BJ (cell line): ENCODE measurements at places on chromosomes 4 and X. TPM values are rescaled to one million over a fixed set of nuclear protein-coding genes. Genes with fewer than 3 reads are reported as not detected.
A peak's percentile ranks its signal among the peaks of the same experiment; 100 is the strongest.

The SHOX gene
- 18.2 and 22.8 TPM in 2 replicates for polyA plus RNA-seq

The VBP1 gene
- 11.3 and 30.7 TPM in 2 replicates for polyA plus RNA-seq

GRCh38 chr4:166012129-166013030, 139.3 kb downstream of the TLL1 start:
- DNase-seq = no peak

The CXCL10 gene
- polyA plus RNA-seq = not detected in 2 replicates

The CENPU gene
- polyA plus RNA-seq = 3.0 and 7.3 TPM in 2 replicates

The WAS gene
- polyA plus RNA-seq = 0.06 and 0.12 TPM in 2 replicates

DNA sequence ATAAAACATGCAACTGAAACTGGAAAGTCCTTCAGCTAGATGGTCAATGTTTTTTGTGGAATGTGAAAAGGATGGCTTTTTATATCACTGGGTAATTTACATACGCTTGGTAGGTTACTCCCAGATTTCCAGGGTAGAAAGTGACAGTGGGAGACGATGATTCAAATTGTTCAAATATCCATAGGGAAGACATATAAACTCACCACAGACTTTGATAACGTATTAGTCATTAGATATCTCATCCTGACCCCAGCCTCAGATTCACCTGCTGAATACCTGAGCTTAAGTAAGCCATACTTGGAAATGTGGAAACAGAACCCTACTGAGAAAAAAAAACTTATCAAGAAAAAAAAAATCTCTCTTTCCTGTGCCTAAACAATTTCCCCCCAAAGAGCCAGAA, 169.4 kb downstream of the ZNF674 start:
- no peak for DNase-seq

DNA sequence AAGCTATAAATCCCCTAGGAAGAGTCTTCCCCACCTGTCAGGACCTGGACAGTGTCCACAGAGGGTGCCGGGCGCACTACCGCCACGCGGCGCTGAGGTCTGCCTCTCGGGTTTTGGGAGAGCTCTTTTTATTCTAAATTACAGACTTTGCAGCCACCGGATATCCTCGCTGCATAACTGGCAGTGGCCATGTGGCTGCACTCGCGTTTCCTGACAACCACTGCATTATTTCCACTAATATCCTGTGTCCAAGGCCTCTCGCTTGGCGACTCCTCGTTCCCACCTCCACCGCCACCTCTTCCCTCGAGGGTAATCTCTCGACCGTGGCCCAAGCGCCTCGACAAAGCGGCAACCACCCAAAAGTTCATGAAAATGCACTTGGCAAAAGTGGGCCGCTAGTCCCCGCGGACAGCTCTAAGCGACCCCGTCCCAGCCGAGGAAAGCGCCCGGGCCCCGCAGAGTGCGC, 512 bp upstream of the TMEM131L start:
- DNase-seq = no peak

GRCh38 chrX:113457719-113458118, 617.1 kb upstream of the AMOT start:
- no peak for DNase-seq

GRCh38 chr4:86523333-86523732, 70.8 kb upstream of the PTPN13 start:
- DNase-seq = no peak

DNA sequence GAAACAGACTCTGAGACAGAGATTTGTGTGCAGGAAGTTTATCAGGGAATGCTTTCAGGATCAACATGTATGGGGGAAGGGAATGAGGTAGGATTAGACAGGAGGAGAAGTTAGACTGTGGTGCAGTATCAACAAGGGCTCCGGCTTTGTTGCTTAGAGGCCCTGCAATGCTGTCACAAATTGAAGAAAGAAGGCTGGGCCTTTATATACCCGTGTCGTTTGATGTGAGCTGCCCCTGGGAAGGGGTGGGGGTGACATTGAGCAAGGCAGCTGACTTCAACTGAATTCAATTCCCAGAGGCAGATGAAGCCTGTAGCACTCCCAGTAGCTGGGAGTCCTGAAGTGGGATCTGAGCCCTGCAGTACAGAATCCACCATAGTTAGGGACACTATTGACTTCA, 29.5 kb upstream of the USP9X start:
- no peak for DNase-seq

The TMPRSS11B gene
- polyA plus RNA-seq = not detected in 2 replicates

DNA sequence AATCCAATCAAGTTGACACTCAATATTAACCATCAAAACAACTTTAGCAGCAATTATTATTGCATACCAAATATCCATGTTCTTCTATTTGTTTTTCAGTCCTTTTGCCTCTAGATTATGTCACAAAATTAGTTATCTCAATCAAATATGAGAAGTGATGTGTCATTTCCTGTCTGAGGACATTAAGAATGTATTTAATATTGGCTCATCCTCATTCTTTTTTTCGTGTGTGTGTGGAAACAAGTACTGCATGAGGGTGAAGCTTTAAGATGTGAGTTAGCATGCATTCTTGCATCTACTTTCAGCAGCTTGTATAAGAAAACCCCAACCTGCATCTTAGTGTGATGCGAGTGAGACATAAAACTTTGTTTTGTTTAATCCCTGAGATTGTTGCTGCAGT, 301.4 kb downstream of the GRIA2 start:
- no peak for DNase-seq

The TMSB15B gene
- 4.7 and 6.6 TPM in 2 replicates for polyA plus RNA-seq

DNA sequence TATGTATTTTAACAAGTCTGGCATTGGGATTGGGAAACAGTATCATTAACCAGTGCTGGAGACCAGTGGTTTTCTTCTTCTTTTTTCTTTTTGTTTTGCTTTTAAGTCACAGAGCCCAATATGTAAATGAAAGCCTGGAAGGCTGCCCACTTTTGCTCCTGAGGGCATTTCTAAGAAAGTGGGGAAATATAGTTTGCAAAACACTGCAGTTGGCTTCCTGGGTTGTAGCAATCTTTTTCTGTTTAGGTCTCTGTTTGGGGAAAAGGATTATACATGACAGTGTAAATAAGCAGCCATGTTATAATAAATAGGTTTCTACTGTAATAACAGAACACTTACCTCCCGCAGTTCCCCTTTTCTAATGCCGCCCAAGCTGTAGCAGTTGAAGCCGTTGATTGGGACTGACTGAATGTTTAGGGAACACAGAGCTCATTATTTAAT, 105.5 kb downstream of the TMEM164 start:
- no peak for DNase-seq

The SLC10A4 gene
- polyA plus RNA-seq = 0.09 TPM in 1 of 2 replicates, not detected in the other

The TLR10 gene
- not detected in 2 replicates for polyA plus RNA-seq

GRCh38 chr4:147769386-147769785, 37.5 kb downstream of the ARHGAP10 start:
- DNase-seq = no peak

DNA sequence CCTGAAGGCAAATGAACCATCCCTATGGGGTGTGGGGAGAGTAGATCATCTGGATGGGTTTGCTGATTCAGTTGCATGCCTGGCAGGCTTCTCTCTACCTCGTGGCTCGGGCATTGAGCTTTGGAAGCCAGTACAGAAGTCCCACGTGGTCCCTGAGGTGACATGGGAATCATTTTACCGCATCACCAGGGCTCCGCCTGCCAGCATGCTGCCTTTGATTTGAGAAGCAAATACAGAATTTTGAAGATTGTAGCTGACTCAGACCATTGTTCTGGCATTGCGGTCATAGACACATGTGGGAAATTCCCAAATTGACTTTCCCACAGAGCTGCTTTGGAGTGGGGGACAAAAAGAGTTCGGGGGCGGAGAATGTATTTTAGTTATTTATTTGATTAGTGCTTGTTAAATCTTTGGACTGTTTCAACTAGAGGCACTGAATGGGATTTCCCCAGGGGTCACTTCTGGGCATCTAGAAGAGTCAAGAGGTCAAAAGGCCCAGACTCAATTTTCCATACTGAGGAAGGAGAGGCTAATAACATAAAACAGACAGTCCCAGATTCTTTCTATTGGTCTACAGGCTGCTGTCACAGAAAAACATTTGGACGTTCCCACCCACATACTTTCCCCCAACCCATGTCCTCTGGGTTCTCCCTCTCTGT, 79.3 kb downstream of the NHSL2 start:
- DNase-seq = no peak

DNA sequence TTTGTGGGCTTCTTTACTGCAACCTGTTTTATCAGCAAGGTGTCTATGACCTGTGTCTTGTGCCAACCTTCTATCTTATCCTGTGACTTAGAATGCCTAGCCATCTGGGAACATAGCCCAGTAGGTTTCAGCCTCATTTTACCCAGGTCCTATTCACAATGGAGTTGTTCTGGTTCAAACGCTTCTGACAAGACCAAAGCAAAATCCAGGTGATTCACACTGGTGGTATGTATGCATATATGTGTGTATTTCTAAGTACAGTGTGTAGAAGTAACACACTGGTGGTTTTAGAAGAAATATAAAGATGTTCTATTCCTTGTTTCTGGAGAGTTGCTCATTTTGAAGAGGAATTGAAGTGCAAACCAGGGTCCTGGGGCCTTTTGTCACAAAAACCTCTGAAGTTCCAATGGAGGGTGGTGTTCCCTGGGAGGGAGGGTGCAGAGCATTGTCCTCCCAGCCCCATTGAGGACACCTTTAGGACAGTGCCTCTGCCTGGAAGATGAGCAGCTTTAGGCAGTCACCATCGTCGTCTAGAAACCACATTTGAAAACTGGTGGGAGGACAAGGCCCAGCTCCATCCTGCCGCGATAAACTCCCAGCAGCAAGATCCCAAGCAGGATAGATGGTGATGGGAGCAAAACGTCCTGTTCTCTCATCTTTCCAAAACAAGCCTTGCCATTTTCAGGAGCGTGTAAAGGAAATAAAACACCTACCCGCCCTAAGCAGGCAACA, 191.4 kb downstream of the TSPAN5 start:
- DNase-seq = no peak

The PABPC1L2A gene
- not detected in 2 replicates for polyA plus RNA-seq

GRCh38 chr4:168478868-168479267, 1.4 kb downstream of the DDX60L start:
- DNase-seq = no peak

DNA sequence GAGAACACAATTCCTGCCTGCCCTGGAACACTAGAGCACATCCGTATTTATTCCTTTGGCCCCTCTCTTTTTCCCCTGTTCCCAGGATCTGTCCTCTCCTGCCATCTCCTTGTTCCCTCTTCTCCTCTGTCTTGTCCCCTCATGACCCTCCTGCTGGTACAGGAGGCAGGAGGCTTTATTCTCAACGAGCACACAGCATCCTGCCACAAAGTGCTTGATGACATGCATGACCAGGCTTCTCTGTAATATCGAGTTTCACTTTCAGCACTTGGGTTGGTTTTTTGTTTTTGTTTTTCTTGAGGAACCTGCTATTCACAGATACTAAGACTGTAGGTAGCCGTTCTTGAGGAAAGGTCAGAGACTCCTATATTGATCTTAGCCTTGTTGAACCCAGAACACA, 35.3 kb downstream of the NALF2 start:
- DNase-seq = no peak

GRCh38 chr4:169068423-169068822, 58.4 kb upstream of the CBR4 start:
- no peak for DNase-seq

DNA sequence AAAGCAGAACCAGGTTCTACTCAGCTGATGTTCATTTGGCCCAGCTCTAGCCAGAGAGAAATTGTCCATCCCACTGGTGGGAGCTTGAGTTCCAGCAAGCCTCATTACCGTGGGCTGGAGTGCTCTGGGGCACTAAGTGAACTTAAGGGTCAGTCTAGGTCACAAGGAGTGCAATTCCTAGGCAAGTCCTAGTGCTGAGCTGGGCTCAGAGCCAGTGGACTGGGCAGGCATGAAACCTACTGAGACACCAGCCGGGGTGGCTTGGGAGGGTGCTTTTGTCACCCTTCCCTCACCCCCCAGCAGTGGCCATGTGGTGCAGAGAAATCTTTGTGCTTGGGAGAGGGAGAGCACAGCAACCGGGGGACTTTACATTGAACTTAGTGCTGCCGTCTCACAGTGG, 39.4 kb downstream of the GSX2 start:
- DNase-seq = no peak

The BEX5 gene
- polyA plus RNA-seq = not detected in 2 replicates

DNA sequence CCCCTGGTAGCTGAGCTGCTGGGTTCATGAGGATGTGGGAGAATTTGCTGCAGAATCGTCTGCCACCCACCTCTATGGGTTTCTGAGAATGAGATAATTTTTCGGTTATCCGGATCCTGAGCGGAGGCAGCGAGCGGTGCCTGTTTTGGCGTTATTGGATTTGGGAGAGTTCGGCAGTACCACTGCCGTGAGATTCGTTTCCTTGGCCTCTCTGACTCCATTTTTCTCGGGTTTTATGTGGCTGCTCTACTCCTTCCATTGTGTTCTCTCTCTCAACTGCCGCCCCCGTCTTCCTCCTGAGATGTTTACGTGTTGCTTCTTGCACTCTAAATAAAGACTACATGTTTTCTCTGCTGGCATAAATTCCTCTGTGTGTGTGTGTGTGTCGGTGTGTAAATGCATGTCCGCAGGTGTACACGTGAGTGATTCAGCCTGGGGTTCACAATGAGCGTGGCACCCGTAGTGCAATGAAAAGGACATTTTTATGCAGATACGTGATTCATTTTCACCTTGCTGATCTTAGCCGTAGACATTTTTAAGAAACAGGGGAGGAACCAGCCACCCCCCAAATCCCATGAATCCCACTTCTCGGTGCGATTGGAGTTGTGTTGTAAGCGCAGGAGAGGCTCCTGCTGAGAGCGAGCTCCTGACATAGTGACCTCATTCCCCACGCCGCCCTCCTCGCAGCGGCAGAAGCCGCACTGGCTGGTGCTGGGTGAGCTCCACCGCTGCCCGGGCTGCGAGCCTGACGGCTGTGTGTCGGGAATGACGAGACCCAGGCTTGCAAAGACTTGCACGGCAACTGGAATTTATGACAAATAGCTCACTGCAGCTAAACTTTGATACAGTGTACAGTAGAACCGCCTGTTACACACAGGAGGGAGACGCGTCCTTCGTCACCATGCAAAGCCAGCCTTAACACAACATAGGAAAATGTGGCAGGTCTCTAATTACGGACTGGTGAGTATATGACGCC, 82.2 kb downstream of the STOX2 start:
- peak; percentile 16 for DNase-seq

DNA sequence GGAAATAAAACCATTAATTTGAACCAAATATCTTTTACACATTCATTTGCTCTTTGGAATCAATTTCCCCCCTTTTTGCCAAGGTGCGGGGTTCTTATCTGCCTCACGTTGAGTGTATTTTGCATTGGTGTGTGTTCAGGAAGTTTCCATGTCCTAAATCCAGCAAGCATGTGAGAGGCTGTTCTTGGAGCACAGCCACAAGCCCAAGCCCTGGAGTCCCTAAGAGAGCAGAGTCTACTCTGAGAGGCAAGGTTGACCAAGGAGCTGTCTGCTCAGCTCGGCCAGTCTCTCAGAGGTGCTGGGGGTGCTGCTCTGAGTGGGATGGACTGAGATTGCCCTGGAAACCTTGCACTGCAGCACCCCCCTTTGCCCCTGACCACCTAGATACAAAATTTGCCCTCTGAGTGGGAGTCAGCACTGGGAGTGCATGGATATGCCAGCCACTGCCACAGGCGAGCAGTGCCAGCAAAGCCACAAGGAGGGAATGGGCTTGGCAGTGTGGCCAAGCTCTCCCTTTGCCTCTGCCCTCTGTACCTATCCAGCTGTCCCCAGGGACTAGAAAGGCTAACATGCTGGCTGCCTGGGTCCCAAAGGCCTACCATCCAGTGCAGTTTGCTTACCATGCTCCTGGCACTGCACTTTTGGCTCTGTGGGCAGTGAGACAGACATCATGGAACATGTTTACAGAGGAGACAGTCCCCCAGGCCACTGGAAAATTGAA, 20.5 kb upstream of the FAM193A start:
- no peak for DNase-seq

GRCh38 chr4:5553801-5554200, 154.6 kb downstream of the EVC2 start:
- DNase-seq = no peak
